Cerebellum (tissue), 4 donors: ENCODE measurements at places on chromosomes 7 and 10. TPM values are rescaled to one million over a fixed set of nuclear protein-coding genes. Genes with fewer than 3 reads are reported as not detected.

- DNase-seq: no peak
Measured at GRCh38 chr10:132482090-132482800, 55.3 kb upstream of the INPP5A start.

DNA sequence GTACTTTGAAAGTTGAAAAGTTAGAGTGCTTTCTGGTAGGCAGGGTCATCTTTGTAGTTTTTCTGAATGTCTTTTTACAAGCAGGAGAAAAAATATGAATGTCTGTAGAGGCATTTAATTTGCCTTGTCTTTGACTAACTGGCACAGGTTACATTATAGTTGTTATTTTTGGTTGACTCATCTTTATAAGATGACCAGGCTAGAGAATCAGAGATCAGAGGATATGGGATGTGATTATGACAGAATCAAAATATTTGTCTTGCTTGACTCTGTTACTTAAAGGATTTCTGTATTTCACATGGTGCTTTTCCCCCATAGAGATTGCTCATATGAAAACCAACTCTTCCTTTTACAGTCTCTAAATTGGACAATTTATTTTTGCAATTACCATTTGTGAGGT, 2.4 kb downstream of the ZMYND11 start:
- no peak for DNase-seq

DNA sequence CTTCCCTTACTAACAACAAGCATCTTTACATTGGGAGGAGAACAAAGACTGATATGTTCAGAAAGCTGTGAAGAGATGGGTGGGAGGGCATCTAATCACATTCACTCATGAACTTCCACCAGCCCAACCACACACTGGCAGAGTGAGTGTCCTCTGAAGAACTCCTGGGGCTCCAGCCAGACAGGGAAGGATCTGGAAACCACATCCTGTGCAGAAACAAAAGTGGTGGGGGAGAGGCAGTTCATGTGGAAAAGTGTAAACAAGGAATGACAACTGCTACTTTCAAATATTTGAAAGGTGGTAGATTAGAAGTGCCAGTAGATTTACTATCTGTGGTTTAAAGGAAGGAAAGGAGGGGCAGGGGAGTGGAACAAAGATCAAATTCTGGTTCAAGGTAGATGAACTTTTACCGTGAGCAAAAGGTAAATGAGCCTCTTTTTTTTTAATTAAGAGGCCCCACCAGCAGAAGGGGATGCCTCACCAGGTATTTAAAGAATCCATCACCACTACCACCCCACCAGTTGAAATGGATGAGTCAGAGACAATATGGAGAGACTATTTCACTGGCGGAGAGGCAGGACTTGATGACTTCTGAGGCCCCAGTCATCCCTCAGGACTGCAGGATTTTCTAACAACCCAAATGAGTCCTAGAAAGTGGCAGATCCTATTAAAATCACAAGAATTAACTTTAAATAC, 34.5 kb downstream of the GOT1 start:
- DNase-seq: no peak

DNA sequence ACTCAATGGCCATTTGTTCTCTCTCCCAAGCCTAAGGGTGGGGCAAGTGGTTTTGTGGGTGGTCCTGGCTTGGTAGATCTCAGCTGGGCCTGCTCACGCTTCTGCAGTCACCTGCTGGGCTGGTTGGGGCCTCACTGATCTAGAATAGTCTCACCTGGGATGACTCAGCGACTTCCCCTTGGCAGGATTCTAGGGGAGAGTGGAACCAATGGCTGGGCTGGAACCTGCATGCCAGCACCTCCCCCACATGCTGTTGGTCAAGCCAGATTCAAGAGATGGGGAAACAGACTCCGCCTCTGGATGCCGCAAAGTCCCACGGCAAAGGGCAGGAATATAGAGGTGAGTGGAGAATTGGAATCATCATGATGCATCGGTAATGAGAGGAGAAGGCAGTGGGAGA, 292.9 kb upstream of the NPVF start:
- no peak for DNase-seq

GRCh38 chr7:158166386-158167340, 421.0 kb downstream of the PTPRN2 start:
- no peak for DNase-seq

DNA sequence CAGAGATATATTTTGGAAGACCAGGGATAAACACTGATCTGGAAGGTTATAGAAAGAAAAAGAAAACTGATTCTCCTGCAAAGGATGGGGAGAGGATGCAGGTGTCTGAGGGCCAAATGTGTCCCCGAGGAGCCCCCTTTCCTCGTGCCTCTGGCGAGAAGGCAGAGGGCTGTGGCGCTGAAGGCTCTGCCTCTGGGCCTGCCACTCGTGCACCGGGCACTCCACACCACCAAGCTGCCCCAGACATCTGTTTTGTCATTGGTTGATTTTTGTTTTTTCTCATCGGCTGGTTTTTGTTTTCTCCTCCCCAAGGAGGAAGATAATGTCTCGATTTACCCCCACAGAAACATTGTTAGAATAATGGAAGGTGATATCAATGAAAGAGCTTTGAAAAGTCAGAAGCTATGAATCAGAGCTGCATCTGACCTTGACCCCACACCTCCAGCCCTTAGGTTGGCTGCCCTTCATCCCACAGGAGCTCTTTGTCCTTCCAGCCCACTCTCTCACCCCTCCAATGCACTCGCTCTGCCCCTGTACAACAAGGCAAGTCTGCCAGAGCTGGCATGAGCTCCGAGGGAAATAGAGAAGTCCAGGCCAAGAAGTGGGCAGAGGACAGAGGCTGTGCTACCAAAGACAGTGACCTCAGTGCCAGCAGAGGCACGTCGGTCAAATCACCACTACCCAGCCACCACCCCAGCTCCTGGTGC, 124.8 kb downstream of the TCERG1L start:
- no peak for DNase-seq

OR9A2 gene
- total RNA-seq: 2.6 TPM
